Right ventricle myocardium superior (tissue), 1 donor: ENCODE measurements at places on chromosomes 7 and 10.

DNA sequence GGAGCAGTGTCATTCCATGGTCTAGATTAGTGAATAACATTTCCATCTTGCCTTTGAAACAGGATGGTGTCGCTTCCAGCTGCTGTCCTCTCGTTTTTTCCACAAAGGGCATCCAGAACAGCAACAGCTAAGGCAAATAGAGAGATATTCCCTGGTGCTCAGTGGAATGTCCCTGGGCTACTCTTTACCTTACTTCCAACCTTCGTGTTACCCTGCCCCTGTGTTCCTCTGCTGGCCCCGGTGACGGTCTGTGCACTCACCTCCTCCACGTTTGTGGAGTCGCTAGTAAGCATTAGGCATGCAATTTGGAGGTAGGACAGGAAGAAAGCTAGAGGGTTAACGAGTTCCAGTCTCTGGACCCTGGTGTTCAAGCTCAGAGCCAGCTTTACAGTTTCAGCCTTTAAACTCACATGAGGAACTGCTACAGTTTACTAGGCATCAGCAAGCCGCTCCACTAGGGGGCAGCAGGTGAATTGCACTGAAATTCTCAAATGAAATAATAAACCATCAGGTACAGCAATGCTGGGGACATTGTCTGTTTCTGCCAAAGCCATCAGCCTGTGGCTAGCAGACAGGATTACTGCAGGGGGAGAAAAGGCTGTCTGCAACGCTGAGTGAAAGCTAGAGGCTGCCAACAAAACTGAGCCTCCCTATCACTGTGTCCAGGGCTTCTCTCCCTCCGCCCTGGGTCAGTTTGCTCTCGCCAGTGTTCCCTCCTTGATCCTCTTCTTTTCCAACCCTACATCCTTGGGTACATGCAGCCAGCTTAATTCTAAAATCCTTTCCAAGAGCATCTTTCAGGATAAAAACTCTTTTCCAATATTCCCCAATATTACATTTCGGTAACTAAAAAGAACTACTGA lies 9.0 kb downstream of the MRPL32 start:
- DNase-seq, result peak; percentile 85

DNA sequence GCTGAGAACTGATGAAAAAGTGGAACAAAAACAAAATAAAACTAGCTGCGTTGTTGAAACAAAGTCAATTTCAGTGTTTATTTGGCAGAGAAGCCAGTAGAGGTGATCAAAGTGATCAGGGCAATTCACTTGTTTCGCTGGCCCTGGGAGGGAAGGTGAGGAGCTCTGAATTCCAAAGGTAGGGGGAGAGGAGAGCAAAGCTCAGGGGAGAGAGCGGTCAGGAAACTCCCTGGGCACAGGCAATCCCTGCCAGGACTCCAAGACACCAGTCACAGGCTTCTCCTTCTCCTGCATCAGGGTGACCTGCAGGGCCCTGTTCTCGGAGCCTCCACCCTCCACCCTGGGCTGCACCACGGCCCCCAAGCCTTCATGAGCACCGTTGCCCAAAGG lies 6.8 kb upstream of the KIAA1217 start:
- no peak for DNase-seq

DNA sequence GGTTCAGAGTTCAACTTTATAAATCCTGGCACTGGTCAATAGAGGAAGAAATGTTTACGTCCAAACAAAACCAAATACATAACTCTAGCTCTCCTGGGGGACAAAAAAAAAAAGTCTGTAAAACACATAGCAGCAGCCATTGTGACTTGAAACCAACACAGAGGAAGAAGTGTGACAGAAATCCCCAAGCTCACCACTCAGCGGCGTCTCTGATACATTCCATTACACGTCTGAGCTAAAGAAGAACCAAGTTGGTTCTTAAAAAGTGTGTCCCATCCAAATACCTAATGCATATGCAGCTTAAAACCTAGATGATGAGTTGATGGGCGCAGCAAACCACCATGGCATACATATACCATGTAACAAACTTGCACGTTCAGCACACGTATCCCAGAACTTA lies 58.3 kb upstream of the NANOS1 start:
- DNase-seq, result no peak

DNA sequence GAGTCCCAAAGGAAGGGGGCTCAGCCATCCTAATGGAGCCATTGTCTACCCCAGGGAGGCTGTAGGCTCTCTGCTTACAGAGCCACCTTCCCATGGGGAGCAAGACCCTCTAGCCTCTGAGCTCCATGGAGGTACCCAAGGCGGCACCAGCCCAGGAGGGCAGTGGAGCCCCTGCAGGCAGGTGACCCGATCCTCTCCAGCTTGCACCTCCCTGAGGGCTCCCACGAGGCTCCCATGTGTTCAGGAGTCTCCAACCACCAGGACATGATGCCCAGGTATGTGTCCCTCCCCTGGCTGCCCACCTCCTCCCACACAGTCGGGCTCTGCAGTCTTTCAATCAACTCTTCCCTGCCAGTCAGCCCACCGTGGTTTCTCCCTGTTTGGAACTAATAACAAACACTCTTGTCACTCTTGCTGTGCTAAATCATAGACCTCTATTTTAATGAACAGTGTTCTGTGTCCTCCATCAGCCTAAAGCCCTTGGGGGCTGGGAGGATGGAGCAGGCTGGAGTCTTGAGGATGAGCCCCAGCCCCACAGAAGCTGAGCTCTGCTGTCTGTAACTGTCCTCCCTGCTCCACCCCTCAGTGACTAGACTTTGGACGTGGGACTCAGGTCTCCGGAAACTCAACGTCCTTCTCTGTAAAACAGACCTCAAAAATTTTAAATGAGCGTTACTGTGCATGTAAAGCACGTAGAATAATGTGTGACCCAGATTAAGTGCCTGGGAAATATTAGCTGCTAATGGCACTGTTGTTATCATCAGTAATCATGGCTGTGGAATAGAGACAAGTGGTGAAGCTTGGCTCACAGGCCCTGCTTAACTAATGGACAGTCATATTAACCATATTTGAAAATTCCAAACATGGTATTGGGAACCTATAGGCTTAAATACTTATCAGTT lies 298.9 kb downstream of the WDR37 start:
- no peak for DNase-seq

- DNase-seq, result no peak
These were observed 95.1 kb downstream of the USP6NL start for GRCh38 chr10:11516431-11516746.

GRCh38 chr7:117071551-117071950 lies 118.2 kb downstream of the ST7 start:
- no peak for DNase-seq

DNA sequence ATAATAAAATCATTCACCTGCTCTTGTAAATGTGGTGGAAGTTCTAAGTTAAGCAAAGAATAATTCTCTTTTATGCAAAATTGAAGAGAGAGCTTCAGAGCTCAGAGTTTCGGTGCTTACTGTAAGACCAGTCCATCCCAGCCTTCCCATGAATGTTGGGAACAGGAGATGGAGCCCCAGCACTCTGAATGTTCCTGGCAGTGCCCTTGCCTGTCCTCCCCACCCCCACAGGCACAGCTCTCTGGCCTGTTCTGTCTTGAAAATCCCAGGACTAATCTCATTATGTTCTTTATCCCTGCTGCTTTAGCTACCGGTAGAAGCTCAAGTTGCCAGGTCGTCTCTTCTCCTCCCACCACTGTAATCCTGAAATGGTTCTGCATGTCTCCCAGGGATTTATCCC lies 29.1 kb upstream of the LHFPL3 start:
- no peak for DNase-seq

- DNase-seq, result no peak
These were observed 37.6 kb downstream of the KLF6 start for GRCh38 chr10:3747248-3747960.

DNA sequence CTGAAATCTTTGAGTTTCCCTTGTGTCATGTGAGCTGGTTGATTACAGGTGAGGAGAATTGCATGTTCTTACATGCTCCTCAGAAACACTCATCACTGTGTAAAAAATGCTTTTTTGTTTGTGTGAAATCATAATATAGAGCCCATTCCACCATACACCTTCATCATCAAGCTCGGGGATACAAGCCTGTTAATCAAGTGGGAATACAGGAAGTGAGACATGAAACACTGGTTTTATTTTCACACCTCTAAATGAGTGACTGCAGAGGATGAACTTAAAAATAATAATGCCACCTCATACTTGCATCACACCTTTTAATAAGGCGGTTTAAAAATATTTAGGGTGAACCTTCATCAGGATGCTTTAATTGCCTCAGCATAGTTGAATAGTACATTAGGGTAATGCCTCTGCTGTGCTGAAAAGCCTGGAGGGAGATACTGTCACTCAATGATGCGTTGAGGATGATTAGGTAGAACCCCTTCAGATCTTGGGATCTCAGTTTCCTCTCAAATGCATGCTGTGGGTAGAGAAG lies 164.6 kb downstream of the AUTS2 start:
- no peak for DNase-seq
